NCI-H82 (cell line): ENCODE measurements at places on chromosomes 16 and 17.

DNA sequence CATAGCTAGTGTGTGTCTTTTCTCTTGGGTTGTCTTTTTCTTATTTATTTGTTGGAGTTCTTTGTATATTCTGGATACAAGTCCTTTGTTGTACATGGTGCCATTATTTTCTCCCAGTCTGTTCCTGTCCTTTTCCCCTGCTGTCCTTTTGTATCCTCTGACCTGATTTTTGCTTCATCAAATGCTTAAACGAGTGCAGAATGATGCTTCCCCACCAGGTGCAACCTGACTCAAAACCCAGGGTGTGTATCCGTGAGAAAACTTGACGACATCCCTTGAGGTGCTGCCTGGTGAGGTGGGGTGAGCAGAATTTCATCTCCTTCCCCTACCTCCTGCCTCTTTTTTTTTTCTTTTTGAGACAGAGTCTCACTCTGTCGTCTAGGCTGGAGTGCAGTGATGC lies 88.6 kb downstream of the NTN1 start:
- DNase-seq = no peak

DNA sequence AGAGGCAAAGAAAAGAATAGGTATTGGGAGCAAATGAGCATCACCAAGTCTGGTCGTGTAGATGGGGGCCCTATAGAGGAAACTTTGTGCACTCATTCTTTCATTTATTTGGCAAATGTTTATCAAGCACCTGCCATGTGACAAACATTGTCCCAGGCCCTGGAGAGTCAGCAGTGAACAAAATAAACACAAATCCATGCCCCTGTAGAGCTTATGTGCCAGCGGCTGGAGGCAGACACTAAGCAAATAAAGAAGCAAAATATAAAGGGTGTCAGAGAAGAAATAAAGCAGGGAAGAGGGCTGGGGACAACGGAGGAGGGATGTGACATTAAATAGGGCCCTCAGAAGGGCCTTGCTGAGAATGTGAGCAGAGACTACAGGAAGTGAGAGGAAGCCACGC lies 45.5 kb downstream of the KATNIP start:
- no peak for DNase-seq

GRCh38 chr16:85126394-85126704 lies 14.1 kb upstream of the CIBAR2 start:
- no peak for DNase-seq

DNA sequence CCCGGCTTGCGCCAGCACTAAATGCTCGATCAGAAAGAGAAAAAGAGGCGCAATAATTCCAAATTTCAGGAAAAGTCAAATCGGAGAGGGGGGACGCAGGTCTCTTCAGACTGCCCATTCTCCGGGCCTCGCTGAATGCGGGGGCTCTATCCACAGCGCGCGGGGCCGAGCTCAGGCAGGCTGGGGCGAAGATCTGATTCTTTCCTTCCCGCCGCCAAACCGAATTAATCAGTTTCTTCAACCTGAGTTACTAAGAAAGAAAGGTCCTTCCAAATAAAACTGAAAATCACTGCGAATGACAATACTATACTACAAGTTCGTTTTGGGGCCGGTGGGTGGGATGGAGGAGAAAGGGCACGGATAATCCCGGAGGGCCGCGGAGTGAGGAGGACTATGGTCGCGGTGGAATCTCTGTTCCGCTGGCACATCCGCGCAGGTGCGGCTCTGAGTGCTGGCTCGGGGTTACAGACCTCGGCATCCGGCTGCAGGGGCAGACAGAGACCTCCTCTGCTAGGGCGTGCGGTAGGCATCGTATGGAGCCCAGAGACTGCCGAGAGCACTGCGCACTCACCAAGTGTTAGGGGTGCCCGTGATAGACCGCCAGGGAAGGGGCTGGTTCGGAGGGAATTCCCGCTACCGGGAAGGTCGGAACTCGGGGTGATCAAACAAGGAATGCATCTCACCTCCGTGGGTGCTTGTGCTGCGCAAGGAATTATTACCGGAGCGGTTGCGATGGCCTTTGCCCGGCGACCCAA lies 4.0 kb upstream of the DLX4 start:
- DNase-seq = no peak

- peak; percentile 68 for DNase-seq
These were observed 17.3 kb upstream of the SPN start for GRCh38 chr16:29645694-29646187.

- no peak for DNase-seq
These were observed 398.8 kb upstream of the SALL1 start for GRCh38 chr16:51549836-51550235.

DNA sequence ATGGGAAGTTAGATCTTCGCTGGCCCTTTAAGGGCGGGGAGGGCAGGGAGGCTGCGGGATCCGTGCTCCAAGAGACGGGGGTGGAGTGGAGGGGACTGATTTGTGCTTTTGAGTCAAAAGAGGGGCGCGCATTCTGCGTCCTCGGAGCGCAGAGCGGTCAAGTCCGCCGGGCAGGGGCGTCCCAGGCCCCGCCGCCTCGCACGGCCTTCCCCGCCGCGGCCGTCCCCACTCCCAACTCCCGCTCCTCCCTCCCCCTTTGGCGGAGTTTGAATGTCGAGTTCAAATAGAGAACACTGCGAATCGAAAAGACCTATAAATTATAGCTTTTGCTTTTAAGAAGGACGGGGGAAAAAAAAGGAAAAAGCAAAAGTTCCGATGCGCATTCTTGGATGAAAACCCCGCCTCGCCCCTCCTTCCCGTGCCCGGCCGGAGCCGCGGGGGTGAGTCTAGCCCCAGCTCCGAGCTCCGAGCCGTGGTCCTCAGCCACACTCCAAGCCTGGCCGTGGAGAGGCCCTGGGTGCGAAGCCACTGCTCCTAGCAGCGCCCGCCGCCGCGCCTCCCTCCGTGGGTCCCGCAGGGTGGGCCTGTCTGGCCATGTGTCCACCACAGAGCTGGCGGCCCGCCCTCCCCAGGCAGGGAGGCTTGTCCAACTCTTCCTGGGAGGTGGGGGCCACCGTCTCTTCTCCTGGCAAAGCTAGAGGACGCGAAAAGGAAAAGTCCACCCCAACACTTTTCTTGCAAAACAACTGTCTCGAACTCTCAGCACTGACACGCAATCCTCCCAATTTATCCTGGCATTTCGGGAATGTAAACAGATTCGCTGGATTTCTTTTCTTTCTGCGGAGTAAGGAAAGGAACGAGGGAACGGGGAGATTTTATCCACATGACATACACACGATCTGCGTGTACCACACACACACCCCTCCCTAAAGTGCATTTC lies 3.6 kb downstream of the CBX8 start:
- peak; percentile 43 for DNase-seq

DNA sequence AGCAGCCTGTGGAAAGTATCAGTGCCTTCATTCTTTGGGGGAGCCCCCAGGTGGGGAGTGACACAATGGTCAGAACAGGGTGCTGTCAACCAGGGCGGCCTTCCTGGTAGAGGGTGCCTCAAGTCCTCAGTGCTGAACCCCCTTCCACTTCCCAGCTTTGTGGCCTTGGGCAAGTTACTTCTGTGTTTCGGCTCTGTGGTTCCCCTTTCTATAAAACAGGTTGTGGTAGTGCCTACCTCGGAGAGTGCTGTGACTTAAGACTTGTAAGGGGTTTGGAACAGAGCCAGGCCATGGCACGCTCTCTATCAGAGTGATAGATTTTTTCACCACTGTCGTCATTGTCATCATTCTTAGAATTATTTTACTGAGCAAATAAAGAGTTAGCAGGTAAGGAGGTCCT lies 141.1 kb downstream of the CCDC182 start:
- DNase-seq = peak; percentile 76

DNA sequence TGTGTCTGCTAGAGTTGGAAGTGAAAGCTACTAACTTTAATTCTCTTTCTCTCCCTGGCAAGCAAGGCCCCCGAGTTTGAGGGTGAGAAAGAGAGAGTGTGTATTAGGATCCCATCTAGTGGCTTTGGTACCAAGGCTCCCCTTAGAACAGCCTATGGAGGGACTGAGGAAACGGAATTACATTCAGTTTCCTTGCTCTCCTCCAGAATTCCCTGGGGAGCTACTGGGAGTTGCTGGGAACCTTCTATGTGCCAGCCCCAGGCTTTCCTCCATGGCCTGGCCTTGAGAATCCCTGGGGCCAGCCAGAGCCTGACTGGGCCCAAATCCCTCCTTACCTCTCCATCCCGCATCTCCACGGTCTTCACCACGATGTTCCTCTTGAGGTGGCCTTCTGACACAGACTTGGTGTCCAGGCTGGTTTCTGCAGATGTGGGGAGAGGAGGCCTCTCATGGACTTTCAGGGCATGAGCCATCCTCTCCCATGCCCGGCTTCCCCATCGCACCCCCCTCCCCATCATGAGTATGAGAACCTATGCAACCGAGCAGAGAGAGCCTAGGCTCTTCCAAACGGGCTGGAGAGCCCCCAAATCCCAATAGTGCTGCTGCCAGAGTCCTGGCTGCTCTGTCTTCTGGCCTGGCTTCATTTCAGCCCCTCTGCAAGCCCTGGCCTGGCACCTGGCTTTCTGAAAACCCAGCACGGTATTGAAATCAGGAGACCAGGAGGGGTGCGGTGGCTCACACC lies 7.4 kb downstream of the GFAP start:
- peak; percentile 27 for DNase-seq
